Activated CD4-positive, alpha-beta T cell treated with anti-CD3 and anti-CD28 coated beads for 1 hour (primary cell): ENCODE measurements at places on chromosomes 11 and 22.

DNA sequence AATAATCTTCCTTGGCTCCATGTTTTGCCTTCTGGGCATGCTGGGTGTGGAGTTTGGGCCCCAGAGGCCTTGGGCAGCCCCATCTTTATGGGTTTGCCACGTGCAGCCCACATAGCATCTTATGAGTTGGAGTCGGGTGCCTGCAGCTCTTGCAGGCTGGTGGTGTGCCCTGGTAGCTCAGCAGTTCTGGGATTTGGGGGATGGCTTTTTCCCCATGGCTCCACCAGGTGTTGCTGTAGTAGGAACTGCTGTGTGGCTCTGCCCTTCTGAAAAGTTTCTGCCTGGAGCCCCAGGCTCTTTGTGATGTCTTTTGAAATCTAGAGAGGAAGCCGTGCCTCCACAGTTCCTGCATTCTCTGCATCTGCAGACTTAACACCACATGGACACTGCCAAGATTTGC lies 16.8 kb downstream of the EED start:
- no peak for DNase-seq

DNA sequence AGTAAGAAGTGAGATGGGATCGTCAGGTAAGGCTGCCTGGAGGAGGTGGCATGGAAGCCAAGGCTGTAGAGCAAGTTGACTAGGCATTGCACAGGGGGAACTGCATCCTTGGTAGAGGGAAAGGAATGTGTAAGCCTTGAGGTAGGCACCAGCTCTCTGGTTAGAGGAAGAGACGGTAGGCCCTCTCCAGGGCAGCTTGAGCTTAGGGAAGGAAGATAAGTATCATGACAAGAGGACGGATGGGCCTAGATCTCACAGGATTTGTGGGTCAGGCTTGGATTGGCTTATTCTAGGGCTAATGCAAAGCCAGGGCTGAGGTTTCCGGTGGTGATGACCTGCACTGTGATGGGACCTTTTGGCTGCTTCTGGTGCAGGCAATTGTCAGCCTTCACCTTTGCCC lies 1035.8 kb downstream of the TBC1D22A start:
- no peak for DNase-seq

DNA sequence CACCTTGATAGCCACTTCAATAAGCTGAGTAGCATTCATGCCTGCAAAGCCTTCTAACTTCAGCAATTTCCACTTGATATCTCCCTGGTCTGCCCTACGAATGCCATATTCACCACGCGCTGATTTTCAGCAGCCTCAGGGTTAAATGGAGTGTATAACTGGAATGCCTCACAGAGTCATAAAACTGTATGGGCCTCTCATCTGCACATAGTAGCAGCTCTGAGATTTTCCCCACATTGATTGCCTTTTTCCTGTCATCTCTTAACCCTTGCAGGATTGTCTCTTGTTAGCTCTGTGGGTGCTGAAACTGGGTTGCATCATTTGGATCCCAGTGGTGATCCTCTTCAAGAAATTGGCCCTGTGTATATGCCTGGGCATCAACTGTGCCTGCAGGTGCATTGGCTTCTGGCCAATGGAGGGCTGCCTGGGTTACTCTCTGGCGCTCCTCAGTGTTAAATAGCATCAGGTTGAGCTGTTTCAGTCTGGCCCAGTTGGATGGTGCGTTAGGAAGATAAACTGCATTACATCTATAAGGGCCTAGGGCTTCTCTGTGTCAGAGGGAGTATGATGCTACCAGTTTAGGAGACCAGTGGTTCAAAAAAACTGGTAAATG lies 17.4 kb upstream of the GLYATL1 start:
- DNase-seq = no peak

DNA sequence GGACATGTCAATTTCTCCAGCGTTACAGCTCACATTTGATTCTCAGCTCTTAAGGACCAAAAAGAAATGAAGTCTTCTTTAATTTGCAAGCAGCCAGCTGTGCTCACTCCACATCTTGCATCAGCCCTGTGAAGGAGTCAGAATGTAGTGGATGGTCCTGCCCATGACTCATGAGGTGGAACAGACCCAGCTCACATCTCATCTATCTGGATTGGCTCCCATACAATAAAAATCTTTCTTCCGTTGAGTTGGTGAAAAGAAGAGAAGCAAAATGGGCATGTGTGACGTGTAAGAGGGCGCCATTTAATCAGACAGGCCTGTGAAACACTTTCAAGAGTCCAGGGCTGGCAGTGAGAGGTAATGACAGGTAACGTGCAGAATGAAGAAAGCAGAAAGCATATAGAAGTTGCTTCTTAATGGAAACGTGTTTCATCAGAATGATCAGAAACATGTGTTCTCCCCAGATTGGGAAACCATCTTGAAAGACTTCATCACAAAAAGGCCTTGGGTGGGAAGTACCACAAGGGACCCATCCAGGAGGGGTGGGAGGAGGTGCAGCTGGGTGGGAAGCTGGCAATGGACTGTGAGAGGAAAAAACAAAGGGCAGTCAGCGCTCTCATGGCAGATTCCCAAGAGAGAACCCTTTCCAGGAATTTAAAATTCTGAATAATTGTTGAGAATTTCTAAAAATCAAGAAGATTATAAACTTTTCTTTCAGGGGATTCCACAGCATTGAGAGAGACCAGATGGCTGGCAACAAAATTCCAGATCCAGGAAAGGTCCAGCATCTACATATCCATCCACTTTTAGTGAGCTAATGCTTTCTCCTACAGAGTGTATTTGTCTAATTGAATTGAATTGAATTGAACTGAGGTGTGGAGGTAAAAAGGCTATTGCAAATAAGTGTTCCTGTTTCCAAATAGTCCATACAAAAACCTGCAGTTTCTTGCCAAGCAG lies 57.0 kb downstream of the ETS1 start:
- DNase-seq = no peak

DNA sequence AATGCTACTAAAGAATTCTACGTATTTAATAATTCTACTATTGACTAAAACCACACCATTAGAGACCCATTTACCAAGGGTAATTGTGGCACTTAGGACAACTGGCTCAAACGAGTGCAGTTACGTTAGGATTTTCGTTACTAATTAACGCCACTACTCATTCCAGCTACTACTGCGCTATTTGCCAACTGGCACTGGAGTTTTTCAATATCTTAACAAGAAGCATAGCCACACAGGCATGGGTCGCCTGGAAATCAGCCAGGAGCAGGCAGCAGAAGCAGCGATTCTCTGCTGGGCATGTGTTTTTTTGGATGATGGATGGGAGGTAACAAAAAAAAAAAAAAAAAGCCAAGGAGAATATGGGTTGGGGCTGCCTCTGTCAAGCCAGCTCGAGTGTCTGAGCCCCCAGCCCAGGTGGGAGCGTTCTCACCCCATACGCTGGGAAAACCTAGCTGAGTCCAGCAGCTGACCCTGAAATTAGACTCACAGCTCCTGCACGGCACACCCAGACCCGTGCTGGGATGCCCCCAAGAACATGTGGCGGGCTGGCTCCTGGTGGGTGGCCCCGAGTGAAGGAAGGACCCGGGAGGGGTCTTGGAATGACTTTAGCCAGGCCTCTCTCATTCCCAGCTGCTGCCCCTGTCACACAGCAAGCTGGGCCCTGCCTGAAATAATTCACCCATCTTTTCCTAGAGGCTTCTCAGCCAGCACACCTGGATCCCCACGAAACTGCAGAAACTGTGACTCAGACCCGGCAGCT lies 214.0 kb downstream of the BRD1 start:
- DNase-seq = no peak

DNA sequence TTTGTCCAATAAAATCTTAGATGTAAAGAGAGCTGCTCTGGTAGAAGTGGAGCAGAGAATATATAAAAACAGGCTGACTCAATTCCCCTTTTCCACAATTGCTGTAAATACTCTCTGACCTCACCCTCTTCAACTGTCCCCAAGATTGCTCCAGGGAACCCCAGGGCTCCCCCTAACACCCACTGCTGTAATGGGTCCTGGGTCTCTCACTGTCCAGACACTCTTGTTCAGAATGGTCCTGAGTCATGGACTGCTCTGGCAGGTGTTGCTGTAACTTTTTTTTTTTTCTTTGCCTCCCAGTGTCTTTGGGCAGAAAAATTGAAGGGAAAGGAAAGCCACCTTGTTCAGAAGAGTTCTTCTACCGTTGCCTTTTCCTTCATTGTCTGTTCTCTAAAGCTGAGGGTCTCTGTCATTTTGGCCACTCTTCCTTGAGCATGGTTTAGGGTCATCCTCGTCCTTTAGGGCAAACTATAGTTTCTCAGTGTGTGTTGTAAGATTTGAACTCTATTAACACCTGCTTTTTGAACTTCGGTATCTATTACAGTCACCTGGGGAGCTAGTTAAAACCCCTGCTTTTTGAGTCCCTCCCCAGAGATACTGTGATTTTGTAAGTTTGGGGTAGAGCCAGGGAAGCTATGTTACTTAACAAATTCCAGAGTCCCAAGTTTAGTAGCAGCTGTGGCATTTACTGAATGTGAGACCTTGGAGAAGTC lies 209.5 kb downstream of the NAV2 start:
- no peak for DNase-seq

GRCh38 chr11:111871693-111872161 lies 346 bp upstream of the ALG9 start:
- no peak for DNase-seq

- no peak for DNase-seq
These were observed 508.2 kb downstream of the METTL15 start for GRCh38 chr11:28616160-28616965.

- DNase-seq = no peak
These were observed 104.5 kb downstream of the UVRAG start for GRCh38 chr11:75919525-75919924.

- DNase-seq = no peak
These were observed 263.5 kb upstream of the CCDC179 start for GRCh38 chr11:23123753-23124152.

- no peak for DNase-seq
These were observed 5.0 kb downstream of the BSCL2 start for GRCh38 chr11:62702246-62702645.

- DNase-seq = no peak
These were observed 7.5 kb downstream of the CLCF1 start for GRCh38 chr11:67365736-67366444.

DNA sequence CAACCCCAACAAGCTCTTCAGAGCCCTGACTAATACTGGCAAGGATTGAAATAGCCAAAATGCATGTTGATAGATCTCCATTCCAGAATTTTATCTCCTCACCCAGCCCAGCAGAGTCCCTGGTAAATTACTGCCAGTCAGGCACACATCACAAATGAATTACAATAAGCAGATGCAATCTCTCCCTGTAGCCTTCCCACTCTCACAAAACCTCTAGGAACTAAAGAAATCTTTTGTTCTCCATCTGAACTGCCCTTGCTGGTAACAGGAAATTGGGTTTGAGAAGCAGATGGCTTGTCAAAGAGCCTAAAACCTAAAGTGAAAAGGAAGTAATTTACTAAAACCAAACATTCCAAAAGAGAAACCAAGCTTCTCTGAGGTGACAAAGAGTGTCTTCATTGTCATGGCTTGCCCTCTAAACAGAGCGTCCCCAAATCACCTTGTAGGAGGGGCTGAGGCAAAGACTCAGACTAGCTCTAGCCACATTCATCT lies 59.5 kb downstream of the FAM168A start:
- DNase-seq = no peak

GRCh38 chr11:15793043-15793996 lies 563.0 kb downstream of the SOX6 start:
- no peak for DNase-seq

DNA sequence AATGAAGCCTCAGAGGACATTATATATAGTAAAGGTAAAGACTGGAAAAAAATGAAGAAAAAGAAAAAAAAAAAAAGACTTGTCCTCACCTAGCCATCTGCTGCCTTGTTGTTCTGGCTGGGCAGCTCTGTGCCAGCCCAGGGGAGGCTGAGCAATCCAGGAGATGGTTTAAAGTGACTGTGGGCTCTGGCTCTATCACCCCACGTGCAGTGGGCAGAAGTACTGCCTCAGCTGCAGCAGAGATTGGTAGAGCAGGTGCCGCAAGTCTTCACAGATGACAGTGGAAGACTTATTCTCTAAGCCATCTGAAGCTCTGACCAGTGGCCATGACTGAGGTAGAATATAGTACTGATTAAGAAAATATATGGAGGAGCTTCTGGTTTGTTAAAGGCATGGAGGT lies 62.2 kb downstream of the SGSM3 start:
- no peak for DNase-seq

DNA sequence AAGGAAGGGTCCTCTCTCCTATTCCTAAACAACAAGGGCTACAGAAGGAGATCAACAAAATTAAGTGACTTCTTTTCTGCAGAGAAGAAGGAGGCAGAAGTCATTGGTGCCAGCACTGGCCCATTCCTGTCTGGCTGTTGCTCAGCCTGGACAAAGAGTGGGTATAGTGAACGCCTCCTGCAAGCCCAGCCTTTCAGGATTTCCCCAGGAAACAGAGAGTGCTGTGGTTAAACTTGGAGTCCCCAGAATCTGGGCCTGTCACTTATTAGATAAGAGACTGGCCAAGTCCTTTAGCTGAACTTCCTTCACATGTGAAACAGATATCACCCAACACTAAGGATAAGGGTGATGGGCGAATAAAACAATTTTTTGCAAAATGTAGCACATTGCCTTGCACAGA lies 10.9 kb downstream of the TST start:
- DNase-seq = no peak

DNA sequence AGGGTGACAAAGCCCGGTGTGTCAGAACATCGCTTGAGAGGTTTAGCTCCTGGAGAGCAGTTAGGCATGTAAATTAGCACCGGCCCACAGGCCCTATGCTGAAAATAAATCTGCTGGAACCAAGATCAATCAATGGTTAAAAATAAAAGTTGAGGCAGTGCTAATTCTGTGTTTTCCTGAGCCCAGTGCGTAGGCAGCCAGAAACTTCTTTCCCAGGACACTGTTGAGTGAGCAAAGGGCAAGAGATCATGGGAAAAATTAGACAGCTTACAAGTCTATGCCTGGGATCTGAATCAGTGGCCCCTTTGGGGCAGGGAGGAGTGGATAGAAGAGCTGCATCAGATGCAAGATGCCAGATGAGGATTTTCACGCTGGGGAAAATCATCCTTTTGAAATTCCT lies 539.2 kb downstream of the BUD13 start:
- no peak for DNase-seq

DNA sequence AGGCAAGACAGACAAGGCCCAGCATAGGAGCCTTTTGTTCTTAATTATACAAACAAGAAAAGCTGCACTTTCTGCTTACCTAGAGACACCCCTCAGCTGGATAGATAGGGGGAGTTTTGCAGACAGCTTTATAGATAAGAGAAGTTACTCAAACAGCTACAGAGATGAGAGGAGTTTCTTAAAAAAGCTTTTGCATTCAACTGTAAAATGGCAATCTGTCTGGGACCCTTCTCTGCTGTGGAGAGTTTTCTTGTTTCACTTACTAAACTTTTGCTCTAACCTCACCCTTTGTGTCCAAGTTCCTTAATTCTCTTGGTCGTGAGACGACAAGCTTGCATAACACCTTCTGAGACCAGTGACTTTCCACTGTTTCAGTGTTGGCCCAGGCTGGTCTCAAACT lies 103.8 kb upstream of the CHORDC1 start:
- no peak for DNase-seq

- DNase-seq = no peak
These were observed 60.0 kb downstream of the SLC22A12 start for GRCh38 chr11:64650923-64651523.

- no peak for DNase-seq
These were observed 81.4 kb downstream of the RCN1 start for GRCh38 chr11:32172041-32172847.

- DNase-seq = no peak
These were observed 12.2 kb downstream of the CABIN1 start for GRCh38 chr22:24023204-24023789.
